RPMI7951 (cell line): ENCODE measurements at places on chromosomes 4 and X. TPM values are rescaled to one million over a fixed set of nuclear protein-coding genes. Genes with fewer than 3 reads are reported as not detected.

TTC29 gene
- 0.72 TPM in 1 of 2 replicates, not detected in the other for total RNA-seq

CENPC gene
- total RNA-seq = 15.0 and 17.5 TPM in 2 replicates

NEUROG2 gene
- total RNA-seq = 0.12 TPM in 1 of 2 replicates, not detected in the other

NUP62CL gene
- 0.29 TPM in 1 of 2 replicates, not detected in the other for total RNA-seq

CXCL5 gene
- total RNA-seq = 2.7 and 3.2 TPM in 2 replicates

PNCK gene
- total RNA-seq = not detected in 2 replicates
